ENCODE measurements at places on chromosomes 4 and X.

DNA sequence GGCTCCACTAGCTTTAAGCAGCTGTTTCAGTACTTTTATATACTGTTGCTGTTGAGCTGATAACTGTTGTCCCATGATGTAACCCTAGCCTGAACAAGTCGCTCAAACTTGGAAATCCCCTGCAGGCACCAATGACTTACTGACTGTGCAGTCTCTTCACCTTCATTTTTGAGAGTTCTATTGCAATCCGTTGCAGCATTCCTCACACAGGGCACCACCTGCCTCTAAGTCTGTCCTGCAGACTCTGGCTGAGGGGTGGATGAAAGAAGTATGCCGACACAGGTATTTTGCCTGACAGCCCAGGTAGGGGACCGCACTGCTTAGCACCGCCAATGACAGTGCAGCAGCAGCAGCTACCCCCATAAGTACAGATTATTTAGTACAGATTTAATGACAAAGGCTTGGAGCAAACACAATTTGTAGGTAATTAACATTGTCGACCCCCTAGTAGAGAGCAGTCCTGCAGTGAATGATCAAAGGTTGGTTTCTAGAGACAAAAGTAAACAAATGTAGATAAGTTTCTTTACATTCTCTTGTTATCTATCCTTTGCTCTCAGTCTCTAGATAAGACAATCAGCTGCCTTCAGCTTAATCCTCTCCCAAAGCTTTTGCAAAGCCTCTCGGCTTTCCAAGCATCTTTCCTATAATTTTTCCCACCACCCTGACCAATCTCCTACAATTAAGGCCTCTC lies 205.0 kb downstream of the PABPC4L start:
- H3K4me3 ChIP-seq: no peak overlapping the region
- no peaks in the 10 kb centered on the region for H3K27me3 ChIP-seq
- H3K27ac ChIP-seq: no peak overlapping the region
- no peak for DNase-seq

GRCh38 chr4:116953947-116954346 lies 131.4 kb downstream of the TRAM1L1 start:
- no peak overlapping the region for H3K27ac ChIP-seq
- H3K4me1 ChIP-seq: no peaks in the 10 kb centered on the region
- H3K36me3 ChIP-seq: no peaks in the 10 kb centered on the region

- no peak for DNase-seq
- H3K27ac ChIP-seq: no peak overlapping the region
- H3K36me3 ChIP-seq: no peaks in the 10 kb centered on the region
- H3K4me3 ChIP-seq: no peak overlapping the region
- H3K4me1 ChIP-seq: no peaks in the 10 kb centered on the region
These were observed 39.6 kb downstream of the FGFBP1 start for GRCh38 chr4:15898902-15899301.

DNA sequence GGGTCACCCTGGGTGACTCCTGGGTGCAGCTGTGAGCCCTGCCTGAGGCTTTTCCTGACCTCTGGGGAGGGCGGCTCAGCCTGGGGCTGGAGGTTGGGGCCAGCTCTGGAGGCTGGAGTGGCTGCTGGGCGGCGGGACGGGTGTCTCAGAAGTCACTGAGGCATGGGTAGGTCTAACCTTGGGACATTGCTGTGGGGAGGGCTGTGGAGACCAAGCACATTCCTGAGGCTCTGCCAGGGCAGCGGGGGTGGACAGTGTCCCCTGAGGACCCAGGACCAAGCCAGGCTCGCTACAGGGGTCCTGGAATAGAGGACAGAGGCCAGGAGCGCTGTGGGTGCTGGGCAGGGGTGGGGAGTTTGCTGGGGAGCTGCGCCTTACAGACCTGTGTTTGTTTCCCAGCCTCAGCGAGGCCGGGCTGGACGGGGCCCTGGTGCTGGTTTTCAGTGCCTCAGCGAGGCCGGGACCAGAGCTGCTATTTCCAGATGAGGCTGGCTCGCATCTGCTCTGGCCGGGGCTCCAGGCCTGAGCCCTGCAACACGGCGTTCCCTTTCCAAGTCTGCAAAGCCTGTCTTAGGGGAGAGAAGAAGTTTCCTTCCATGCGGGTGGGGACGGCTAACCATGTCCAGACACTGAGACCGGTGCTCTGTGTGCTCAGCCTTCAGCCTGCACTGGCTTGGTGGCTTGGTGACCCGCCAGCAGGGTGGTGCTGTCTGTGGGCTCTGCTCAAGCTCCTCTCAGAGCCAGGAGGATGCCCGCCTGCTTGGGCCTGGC lies 3.0 kb upstream of the SLC25A6 start:
- peaks cover 27% of the 10 kb centered on the region for H3K36me3 ChIP-seq
- peak overlapping the region; percentile 90 for H3K4me3 ChIP-seq

DNA sequence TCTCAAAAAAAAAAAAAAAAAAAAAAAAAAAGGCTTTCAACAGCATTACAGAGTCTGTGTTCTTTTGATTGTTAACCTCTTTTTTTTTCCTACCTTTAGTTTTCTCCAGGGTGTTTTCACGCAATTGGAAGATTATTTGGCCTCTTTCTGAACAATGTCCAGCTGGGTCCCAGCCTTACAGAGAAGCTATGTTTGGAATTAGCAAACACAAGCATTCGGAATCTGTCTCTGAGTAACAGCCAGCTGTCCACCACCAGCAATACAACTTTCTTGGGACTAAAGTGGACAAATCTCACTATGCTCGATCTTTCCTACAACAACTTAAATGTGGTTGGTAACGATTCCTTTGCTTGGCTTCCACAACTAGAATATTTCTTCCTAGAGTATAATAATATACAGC lies 13.3 kb downstream of the TLR3 start:
- no peak for DNase-seq
- no peak overlapping the region for H3K27ac ChIP-seq
- no peaks in the 10 kb centered on the region for H3K4me1 ChIP-seq
- no peaks in the 10 kb centered on the region for H3K36me3 ChIP-seq

- no peak overlapping the region for H3K27ac ChIP-seq
- no peaks in the 10 kb centered on the region for H3K36me3 ChIP-seq
- no peaks in the 10 kb centered on the region for H3K4me1 ChIP-seq
These were observed 99.7 kb downstream of the TLL1 start for GRCh38 chr4:165972747-165973146.

GRCh38 chr4:141027421-141027820 lies 105.8 kb downstream of the RNF150 start:
- no peaks in the 10 kb centered on the region for H3K4me1 ChIP-seq
- no peak for DNase-seq
- no peaks in the 10 kb centered on the region for H3K27me3 ChIP-seq
- H3K27ac ChIP-seq: no peak overlapping the region
- H3K4me3 ChIP-seq: no peak overlapping the region

- no peaks in the 10 kb centered on the region for H3K27me3 ChIP-seq
- no peak for DNase-seq
- no peak overlapping the region for H3K27ac ChIP-seq
- H3K4me3 ChIP-seq: no peak overlapping the region
- H3K4me1 ChIP-seq: peaks cover 16% of the 10 kb centered on the region
These were observed 29.0 kb upstream of the SLC2A9 start for GRCh38 chr4:10050261-10050661.

- H3K27me3 ChIP-seq: no peaks in the 10 kb centered on the region
- peaks cover 11% of the 10 kb centered on the region for H3K4me1 ChIP-seq
- H3K27ac ChIP-seq: no peak overlapping the region
- H3K36me3 ChIP-seq: no peaks in the 10 kb centered on the region
- no peak overlapping the region for H3K4me3 ChIP-seq
These were observed 11.0 kb upstream of the ARHGEF38 start for GRCh38 chr4:105541420-105541819.

DNA sequence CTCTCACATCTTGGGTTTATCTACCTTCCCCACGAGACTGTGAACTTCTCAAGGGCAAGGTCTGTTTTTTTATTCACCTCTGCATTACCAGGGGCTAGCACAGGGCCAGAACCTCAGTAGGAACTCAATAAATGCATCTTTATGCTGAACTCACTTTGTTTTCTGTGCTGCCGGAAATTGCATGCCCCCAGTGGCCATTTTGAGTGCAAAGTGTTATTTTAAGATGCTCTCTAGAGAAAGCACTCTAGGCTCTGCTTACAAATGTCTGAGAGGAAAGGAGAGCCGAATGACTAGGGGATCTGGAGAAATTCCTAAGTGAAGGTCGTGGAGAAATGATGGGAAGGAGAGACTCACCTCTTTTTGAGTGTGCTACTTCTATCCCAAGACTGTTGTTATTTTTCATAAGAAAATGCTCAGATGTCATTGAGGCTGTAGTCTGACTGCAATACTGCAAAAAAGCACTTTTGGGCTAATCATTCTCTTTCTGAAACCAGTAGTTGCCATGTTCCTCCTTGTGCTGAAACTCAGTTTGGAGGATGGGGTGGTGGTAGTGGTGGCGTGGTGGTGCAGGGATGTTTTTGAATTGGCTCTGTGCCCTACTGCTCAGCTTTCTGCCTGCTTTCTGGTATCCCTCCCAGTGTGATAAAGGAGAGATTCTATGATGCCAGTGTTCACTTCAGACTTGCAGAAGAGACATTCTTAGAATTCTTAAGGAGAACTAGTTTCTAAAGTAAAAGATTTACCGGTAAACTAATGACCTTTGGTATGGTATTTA lies 41.3 kb downstream of the DOCK11 start:
- peak overlapping the region; percentile 81 for H3K27ac ChIP-seq
- peaks cover 12% of the 10 kb centered on the region for H3K36me3 ChIP-seq
- H3K4me1 ChIP-seq: peaks cover 69% of the 10 kb centered on the region
- DNase-seq: peak; percentile 58

DNA sequence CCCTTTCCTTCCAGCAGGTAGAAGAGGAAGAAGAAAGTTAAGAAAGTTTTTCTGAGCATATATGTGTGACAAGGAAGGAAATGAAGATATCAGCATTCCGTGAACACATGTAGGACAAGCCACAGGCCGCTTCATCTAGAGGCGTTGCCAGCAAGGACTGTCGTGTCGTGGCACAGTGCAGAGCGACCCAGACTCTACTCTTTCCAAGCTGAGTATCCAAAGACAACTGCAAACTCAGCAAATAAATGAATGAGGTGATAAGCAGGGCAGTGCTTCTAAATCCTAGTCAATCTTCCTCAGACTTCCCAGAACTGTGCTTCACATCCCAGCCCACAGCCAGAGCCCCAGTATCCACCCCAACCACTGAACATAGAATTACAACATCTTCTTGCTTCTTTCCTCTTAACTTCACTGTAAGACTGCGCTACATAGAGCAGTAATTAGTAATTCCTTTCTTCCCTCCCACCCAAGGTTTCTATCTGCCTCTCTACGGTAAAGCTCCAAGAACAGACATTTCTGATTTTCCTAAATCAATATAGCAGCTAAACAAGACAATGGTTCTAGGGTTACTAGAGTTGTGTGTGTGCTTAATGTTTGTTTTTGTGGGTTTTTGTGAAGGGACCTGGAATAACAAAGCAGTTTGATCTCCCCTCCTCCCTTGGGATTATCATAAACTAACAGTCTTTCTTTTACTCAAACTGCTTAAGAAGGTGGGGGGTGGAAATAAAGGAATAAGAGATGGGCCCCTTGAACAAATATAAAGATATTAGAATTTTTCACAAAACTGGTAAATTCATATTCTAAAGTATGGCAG lies 71.6 kb downstream of the PAPSS1 start:
- H3K4me1 ChIP-seq: no peaks in the 10 kb centered on the region
- DNase-seq: no peak
- H3K4me3 ChIP-seq: no peak overlapping the region
- no peaks in the 10 kb centered on the region for H3K27me3 ChIP-seq
- H3K36me3 ChIP-seq: peaks cover 16% of the 10 kb centered on the region

DNA sequence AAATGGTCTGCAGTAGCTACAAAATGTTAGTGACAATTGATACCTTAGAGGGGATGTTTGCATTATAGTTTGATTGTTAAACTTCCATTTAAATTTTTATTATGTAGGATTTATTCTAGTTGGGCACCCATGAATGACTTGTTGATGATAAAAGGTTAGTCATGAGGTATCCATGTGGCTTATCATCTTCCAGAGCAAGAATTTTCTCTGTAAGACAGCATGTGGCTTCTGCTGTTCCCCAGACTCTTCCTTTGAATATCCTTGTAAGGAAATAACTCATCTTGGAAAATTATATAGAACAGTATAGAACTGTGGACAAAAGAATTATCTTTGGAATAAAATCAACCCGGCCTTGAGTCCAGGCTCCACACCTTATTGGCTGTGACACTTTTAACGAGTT lies 40.1 kb upstream of the KLHL8 start:
- no peaks in the 10 kb centered on the region for H3K4me1 ChIP-seq
- H3K4me3 ChIP-seq: no peak overlapping the region
- H3K27me3 ChIP-seq: peaks cover 15% of the 10 kb centered on the region
- H3K27ac ChIP-seq: no peak overlapping the region
- H3K36me3 ChIP-seq: no peaks in the 10 kb centered on the region
- no peak for DNase-seq

- no peak for DNase-seq
- H3K36me3 ChIP-seq: no peaks in the 10 kb centered on the region
- peaks cover 3% of the 10 kb centered on the region for H3K27me3 ChIP-seq
- H3K27ac ChIP-seq: no peak overlapping the region
These were observed 167.5 kb downstream of the PALLD start for GRCh38 chr4:168664242-168664891.

DNA sequence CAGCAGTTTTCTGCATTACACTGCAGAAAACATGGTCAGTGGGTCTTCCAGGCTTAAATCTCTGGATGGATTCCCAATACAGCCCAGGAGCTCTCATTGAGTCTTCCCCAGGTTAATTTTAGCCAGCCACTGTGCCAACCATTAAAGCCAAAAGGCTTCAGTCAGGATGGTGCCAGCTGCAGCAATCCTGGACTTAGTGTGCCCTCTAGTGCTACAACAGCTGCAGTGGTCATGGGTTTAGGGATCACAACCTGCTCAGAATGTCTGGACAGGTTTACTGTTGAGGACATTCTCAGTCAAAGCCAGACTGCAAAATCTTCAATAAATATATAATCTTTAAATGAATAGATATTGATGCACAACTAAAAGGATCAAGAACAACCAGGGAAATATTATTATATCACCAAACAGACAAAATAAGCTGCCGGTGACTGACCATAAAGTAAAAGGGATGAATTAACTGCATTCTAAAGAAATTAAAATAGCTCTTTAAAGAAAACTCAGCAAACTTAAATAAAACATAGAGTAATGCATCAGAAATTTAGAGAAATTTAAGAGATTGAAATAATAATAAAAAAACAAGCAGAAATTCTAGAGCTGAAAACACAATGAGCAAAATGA lies 639.9 kb downstream of the SPOCK3 start:
- H3K27me3 ChIP-seq: no peaks in the 10 kb centered on the region
- H3K27ac ChIP-seq: no peak overlapping the region
- no peaks in the 10 kb centered on the region for H3K36me3 ChIP-seq
- H3K4me1 ChIP-seq: no peaks in the 10 kb centered on the region
- DNase-seq: no peak
- H3K4me3 ChIP-seq: no peak overlapping the region

DNA sequence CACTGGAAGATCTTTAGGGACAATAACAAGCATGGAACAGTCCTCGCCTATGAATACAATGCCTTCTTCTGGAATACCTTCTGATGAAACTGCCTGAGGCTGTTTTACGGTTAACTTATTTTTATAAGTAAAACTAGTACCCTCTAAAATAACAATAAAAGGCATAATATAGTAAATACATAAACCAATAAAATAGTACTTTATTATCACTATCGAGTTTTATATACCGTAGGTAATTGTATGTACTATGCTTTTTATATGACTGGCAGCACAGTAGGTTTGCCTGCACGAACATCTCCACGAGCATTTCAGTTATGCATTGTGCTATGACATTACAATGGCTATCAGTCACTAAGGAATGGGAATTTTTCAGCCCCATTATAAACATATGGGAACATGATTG lies 8.0 kb downstream of the GUCY1A1 start:
- H3K36me3 ChIP-seq: no peaks in the 10 kb centered on the region
- no peak overlapping the region for H3K27ac ChIP-seq
- H3K4me3 ChIP-seq: no peak overlapping the region
- H3K4me1 ChIP-seq: no peaks in the 10 kb centered on the region

GRCh38 chr4:20456407-20456806 lies 204.7 kb downstream of the SLIT2 start:
- no peaks in the 10 kb centered on the region for H3K27me3 ChIP-seq
- no peaks in the 10 kb centered on the region for H3K4me1 ChIP-seq
- no peaks in the 10 kb centered on the region for H3K36me3 ChIP-seq
- no peak overlapping the region for H3K27ac ChIP-seq
- no peak for DNase-seq

All from activated naive CD4-positive, alpha-beta T cell treated with anti-CD3 and anti-CD28 coated beads, Interleukin-2, amount 10 ng/mL, durations not matched to agents 7 days and 5 days (primary cell).